ENCODE measurements at places on chromosomes 2 and 18.

DNA sequence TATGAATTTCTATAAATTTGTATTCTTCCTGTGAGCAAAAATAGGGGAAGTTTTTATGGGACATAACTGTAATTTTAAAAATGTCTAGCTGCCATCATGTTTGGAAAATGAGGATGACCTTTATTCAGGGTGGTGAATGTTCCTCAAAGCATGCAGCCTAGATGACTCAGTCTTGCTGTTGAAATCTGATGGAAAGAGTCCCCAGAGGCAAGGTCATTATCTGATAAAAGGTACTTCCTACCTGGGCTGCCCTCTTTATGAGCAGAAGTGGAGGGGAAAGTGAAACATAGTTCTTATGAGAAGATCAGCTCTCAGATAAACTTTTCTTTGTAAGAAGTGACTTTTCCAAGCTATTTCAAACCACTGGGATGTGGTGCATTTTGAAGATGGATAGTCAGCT is 1144.7 kb upstream of the PIK3C3 start:
- DNase-seq: no peak

DNA sequence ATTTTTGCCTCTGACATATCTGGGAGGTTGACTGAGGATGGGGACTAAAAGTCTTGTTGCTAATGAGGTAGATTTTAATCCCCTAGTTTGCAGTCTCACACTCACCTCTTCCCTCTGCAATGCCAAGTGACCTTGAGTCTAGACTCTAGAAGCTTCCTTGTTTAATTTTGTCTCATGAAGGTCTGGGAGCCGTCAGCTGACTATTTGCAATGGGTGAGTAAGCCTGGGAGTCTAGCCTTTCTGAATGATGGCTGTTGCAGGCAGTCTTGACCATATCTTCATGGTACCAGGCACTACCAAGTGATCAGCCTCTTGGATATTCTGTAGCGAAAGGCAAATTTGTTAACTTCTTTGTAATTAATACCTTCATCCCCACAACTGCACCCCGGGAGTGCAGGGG is 61.2 kb downstream of the ARHGAP15 start:
- DNase-seq: no peak

DNA sequence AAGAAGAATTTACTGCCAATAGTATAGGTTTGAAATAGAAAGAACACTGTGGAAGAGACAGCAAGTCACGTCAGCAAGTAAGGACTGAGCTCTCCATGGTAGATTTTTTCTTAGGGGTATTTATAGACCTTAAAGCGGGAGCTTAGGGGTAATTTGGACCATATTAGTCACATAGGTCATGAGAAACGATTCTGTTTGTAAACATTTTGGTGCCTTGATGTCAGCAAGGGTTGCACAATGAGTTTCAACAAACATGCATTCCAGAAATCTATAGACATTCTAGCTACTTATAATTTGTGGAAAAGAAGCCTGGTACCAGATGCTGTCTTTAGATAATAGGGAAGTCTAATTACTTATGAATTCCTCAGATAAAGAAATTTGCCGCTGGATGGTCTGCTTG is 624.7 kb downstream of the TDRD15 start:
- DNase-seq: no peak

DNA sequence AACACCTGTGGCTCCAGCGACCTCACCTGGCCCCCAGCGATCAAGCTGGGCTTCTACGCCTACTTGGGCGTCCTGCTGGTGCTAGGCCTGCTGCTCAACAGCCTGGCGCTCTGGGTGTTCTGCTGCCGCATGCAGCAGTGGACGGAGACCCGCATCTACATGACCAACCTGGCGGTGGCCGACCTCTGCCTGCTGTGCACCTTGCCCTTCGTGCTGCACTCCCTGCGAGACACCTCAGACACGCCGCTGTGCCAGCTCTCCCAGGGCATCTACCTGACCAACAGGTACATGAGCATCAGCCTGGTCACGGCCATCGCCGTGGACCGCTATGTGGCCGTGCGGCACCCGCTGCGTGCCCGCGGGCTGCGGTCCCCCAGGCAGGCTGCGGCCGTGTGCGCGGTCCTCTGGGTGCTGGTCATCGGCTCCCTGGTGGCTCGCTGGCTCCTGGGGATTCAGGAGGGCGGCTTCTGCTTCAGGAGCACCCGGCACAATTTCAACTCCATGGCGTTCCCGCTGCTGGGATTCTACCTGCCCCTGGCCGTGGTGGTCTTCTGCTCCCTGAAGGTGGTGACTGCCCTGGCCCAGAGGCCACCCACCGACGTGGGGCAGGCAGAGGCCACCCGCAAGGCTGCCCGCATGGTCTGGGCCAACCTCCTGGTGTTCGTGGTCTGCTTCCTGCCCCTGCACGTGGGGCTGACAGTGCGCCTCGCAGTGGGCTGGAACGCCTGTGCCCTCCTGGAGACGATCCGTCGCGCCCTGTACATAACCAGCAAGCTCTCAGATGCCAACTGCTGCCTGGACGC is 4.9 kb downstream of the GPR35 start:
- no peak for DNase-seq

DNA sequence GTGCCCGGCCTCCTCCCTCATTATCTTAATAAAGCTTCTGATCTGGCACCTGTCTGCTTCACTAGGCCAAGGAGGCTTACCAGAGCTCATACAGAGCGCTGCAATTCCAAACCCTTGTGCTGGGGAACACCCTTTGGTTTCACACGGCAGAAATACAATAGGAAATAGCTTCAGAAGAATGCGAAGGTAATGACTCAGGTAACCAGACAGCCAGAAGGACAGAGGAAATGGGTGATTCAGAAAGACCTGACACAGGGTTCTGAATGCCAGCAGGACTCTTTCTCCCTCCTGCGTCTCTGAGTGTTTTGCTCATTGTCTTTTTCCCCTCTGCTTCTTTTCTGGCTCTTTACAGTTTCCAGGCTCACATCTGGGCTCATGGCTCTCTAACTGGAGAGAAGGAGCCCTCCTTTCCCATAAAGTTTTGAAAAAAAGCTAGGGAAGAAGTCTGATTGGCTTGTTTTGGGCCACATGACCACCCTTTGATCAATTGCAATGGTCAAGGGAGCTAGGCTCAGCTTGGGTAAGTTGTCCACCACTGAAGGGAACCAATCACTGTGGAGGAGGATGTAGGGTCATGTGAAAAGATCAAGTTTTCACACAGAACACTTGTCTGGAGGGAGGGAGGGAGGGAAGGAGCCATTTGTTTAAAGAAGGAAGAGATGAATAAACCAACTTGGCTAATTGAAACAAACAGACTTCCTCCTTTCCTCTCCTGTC is 90.5 kb upstream of the UPP2 start:
- no peak for DNase-seq

Measured in forelimb muscle (tissue), 1 donor.